ENCODE measurements at places on chromosomes 7 and 10.

- no peak for DNase-seq
Observed at GRCh38 chr10:114642729-114643128, 15.3 kb downstream of the ABLIM1 start.

GRCh38 chr7:984361-985126, 1.6 kb downstream of the CYP2W1 start:
- no peak for DNase-seq

- DNase-seq: no peak
Observed at GRCh38 chr7:28065721-28066285, 114.8 kb downstream of the JAZF1 start.

DNA sequence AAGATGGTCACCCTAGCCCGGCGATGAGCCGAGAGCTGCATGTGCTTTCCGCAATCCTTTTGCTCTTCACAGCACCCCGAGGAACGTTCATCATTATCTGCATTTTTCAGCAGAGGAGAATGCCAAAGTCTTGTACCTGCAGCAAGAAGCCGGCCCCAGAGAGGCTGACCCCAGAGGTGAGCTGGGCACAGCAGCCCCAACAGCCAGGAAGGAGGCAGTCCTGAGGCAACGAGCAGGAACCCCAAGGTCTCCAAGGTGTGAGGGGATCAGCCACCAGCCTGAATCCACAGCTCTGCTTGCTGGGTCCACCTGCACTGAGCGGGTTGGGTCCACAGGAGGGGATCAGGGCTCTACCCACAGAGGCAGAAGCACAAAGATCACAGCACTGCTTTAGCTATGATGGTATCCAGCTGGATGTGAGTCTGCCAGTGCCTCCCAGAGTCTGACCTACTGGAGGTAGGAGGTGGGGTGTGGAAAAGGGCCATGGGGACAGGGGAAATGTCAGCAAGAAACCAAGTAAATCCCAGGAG, 16.8 kb upstream of the GDF10 start:
- no peak for DNase-seq

GRCh38 chr7:105097619-105098018, 83.6 kb downstream of the KMT2E start:
- DNase-seq: no peak

- DNase-seq: no peak
Observed at GRCh38 chr7:86558680-86559501, 84.8 kb upstream of the GRM3 start.

DNA sequence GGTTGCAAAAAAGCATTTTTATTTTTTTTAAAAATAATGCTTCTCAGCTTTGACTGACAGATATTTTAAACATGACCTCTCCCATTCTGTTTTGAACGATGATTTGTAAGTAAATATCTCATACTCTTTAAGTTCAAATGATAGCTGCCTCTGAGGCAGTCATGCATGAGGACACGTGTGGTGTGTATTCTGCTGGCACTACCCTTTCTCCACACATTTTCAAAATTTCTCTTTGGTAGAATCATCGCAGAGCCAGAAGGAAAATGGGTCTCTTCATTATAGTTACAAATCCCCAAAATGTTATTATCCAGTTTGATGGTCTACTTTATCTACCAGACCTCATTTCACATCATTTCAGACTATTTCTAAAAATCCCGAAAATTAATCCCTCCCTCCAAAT, 55.1 kb downstream of the FZD1 start:
- DNase-seq: no peak

- peak; percentile 56 for DNase-seq
Observed at GRCh38 chr7:117323305-117323850, 520 bp upstream of the WNT2 start.

DNA sequence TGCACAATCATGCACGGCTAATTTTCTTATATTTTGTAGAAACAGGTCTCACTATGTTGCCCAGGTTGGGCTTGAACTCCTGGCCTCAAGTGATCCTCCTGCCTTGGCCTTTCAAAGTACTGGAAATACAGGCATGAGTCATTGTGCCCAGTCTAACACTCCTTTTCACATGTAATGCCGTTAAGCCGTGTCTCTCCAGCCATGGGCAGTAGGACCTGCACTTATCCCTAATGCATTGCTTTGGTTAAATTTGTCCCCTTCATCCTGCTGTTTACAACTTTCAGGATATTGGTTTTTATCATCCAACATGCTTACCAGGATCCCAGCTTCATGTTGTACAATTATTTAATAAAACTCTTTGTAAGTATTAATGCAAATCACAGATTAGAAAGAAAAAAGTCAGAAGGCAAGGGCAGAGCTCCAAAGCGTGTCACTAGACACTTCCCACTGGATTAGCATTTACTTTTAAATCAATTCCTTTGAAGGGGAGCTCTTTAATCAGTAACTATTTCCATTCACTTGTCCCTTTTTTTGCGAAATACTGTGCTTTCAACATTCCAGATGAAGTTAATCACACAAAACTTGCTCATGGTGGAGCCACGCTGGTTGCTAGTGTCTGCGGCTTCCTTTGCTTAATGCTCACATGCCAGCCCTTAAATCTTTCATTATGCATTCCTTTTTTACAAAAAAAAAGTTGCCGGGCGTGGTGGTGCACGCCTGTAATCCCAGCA, 256.0 kb upstream of the AUTS2 start:
- DNase-seq: no peak

DNA sequence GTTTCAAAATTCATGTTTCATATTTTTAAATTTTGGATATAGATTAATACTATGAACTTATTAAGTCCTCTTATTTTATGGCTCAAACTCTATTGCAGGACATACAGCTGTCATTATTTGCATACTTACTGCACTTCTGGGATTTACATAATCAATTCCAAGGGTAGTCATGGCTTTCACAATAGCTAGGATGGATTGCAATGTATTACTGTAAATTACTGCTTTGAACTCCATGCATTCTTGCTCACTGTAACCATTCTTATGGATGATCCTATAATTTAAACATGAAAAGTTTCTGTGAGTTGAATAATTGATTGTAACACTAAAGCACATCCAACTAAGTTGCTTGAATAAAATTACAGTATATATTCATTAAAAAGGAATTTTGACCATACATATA, 23.5 kb downstream of the GNAT3 start:
- no peak for DNase-seq

DNA sequence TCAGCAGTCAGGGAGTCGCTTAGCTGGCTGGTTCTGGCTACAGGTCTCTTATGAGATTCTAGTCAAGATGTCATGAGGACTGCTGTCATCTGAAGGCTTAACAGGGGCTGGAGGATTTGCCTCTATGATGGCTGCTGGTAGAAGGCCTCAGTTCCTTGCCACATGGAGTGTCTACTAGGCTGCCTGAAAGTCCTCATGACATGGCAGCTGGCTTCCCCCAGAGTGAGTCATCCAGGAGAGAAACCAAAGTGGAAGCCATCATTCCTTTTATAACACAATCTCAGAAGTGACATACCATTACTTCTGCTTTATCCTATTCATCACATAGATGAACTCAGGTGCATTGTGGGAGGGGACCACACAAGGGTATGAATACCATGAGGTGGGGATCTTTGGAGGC, 75.1 kb downstream of the EXOC6 start:
- no peak for DNase-seq

DNA sequence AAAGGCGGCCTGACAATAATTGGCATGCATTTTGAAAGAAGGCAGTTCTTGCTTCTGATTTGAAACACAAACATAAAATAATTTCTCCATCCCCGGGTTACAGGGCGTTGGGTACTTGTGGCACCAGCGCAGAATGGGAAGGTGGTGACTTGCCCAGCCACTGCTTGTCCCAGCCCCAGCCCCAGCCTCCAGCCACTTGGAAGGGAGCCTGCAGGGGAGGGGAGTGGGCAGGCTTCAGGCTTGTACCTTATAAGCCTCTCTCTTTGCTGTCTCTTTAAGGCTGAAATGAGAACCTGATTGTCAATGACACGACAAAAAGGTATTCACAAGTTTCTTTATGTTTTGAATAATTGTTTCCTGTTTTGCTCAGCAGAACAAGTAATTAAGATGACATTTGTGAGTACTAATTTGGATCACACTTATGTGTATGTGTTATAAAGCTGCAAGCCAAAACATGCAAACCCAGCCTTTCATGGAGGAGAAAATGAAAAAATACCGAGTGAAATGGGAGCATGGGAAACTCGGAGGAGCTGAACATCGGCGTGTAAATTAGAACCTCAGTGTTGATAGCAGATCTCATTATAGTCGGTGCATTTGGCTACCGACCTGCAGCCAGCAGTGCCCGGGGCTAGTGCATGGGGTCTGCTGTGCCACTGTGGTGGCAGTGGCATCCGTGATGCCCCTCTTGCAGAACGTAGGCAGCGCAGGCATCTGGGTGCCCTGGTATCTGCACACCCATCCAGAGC, 129.9 kb downstream of the EBF3 start:
- DNase-seq: no peak

DNA sequence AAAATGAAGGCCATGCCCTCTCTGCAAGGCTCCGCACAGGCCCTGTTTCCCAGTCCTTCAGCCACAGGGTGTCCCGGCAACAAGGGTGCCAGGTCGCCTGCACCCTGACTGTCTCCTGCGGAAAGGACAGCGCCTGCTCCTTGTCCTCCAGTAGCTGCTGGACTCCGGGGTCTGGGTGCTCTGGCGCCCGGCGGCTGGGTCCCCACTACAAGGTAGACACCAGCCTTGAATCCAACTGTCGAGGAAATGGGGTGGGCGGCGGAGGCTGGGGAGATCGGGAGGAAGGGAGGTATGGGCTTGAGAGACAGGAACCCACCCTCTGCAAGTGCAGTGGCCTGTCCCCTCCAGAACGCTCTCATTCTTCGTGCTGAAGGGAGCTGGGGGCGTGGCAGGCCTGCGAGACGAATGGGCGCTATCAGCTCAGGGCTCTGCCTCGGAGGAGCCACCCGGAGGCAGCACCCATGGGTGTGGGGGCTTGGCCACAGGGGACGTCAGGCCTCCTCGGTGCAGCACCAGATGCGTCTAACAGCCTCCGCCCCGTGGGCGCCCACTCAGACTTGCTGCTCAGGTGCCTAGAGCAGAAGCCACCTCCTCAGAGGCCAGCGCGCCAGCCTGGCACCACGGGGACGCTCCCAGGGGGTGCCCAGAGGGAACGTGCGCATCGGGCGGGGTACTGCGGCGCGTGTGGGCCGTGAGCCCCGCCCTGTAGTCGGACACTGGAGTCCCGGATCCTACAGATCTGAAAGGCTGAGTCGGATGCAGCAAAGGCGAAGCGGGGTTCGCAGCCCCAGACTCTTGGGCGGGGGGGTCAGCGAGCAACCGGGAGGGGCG, 15.6 kb downstream of the ADAM8 start:
- DNase-seq: no peak

DNA sequence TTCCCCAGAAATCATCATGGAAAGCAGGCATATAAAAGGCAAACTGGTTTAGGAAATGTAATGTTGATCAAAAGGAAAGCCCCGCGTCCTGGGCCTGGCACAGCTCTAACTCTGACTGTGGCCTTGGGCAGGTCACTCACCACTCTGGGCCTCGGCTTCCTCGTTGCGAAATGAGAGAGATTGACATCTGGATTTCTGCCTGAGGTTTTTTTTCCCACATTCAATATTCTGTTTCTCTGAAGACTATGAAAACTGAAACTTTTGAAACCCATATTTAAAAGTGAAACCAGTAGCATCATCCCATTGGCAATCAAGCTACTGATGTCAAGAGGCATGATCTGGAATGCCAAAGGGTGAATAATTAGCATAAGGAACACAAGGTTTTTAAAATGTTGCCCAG, 369.7 kb upstream of the NPVF start:
- DNase-seq: no peak

DNA sequence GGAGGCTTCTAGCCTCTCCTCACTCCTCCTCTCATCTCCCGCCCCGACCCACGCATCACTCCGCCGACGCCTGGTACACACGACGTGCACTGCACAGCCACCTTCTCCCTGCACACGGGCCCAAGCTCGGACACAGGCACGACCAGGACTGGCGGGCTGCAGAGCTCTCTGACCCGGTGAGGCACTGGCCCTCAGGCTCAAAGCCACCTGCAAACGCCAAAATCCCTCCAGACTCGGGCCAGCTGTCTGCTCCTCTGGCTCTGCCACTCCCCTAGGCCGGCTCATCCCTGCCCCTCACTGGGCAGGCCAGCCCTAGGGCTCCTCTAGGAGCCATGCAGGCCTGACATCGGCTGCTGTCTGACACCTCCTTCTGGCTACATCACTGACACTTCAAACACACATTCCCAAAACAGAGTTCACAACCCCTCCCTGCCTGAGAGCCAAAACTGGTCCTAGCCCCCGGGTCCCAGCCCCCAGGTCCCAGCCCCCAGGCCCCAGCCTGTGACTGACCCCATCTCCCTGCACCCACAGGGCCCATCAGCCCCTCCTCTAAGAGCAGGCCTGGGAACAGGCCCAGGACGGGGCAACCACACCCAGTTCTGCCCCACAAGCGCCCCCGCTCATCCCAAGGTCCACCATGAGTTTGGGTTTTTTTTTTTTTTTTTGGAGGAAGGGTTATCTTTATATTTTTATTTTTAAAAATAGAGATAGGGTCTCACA, 35.1 kb downstream of the MAD1L1 start:
- no peak for DNase-seq

DNA sequence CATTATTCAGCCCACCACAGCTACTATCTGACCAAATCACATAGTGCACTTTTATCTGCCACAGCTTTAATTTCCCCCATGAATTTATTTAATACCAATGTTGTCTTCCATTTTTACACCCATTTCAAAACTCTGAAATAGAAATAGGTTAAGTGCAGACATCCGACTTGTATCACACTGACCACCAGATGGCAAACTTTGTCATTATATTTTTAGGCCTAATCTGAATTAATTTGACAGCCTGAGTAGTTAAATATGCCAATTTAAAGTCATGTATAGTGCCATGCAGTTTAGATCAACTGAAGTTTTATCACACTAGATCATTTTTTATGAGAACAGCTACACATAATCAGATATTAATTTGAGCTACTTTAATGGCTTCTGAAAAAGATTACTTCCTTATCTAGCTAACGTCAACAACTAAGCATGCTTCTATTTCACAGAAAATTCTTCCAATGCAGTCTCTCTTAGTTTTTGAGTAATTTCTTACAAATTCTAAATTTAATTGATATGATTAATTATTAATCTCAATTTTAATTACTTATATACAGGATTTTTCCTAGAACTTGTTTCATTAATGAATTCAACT, 566.4 kb downstream of the GFRA1 start:
- no peak for DNase-seq

DNA sequence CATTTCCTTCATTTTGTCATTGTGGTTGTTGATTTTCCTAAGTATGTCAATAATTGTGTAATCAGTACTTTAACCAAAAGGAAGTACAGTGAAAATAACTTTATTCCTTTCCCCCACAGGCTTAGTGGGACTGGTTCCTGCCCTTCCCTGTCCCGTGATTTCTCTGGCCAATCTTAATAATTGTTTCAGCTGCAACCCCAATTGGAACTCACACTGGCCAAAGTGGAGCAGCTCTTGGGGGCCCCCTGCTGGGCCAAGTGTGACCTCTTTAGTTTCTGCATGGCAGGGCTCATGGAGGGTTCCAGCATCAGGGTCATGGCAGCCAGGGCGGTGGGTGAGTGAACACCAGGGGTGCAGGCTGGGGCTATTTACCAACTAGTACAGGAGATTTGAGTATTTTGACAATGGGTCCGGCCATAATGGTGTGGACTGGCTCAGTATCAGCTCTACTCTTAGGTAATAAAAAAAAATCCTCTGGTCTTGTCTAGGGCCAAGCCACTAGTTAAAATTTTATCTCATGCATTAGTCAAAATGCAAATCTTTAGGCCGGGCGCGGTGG, 31.7 kb downstream of the CYCS start:
- peak; percentile 92 for DNase-seq
